Activated CD8-positive, alpha-beta memory T cell treated with anti-CD3 and anti-CD28 coated beads for 48 hours (primary cell): ENCODE measurements at places on chromosomes 1 and 21.

- no peak for DNase-seq
These were observed 45.6 kb upstream of the ACTRT2 start for GRCh38 chr1:2975466-2976179.

DNA sequence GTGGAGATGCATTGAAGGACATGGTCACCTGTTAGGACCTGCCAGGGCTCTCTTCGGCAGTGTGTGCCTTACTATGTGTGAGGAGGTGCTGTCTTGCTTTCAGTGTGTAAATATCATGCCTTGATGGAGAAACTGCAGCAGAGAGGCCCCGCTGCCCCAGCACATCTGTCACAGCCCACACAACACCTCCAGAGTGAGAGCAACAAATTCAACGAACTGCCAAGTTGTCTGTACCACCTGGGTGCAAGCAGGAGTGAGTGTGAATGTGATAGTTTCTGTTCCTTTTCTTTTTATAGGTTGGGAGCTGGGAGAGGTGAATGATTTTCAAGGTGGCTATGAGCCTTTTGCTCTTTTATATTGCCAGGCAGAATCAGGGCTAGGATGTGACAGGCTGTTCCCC is 114.6 kb upstream of the KIAA0040 start:
- DNase-seq = no peak

DNA sequence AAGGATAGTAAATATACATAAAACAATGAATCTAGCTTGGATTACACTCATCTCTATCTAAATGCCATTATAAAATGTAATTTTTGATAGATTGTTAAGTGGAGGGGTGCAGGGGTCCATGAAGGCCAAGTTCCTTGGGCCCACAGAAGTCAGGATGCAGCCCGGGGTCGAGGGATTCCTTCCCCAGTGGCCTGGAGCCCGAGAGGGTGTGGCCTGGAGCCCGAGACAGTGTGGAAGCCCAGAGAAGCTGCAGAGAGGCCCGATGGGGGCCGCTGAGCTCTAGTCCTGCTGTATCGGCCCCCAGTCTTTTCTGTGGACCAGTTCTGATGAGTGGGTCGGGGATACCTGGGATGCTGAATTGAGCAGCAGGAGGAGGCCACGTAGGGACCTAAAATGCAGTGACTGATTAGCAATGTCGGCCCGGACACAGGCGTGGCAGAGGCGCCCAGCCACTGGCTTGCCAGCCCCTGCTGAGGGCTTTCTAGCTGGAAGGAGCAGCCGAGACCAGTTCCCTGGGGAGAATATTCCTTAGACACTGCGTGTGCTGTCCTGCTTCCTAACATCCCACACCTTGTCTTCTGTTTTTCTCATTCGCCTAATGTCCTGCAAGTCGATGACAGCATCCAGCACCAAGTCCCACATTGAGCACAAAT is 38.9 kb downstream of the UMODL1 start:
- no peak for DNase-seq

DNA sequence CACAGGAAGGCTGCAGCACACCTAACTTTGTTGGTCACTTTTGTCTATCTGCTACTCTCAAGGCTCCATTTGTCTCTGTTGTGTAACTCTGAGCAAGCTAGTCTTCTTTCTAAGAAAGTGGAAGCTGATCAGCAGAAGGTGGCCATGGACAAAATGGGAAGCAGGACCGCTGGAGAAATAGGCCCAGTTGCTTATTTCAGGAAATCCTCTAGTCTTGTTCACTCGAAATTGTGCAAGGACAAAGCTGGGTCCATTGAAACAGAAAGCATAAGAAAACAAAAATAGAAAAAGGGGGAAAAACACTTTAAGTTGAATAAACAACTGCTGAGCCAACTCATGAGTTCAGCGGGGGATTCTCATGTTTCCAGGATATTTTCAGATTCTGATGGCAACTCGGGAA is 150.1 kb downstream of the PBX1 start:
- no peak for DNase-seq

DNA sequence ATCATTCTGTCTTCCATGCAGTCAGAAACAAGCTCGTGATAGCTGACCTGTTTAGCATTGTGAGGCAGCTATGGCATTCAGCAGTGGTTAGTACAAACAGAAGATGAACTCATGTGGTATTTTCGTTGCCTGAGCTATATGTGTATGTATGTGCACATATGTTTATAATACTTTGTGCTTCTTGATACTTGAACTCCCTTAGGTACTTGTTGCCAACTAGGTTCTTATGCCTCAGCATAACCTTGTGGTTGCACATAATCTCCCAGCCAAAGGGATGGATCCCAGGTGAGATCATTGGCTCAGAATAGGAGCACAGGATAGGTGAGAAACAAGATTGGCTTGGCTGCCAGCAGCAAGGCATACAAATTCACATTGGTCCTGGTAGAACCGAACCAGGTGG is 86.1 kb downstream of the VPS26C start:
- no peak for DNase-seq

GRCh38 chr1:50873458-50874187 is 86.4 kb downstream of the FAF1 start:
- peak; percentile 17 for DNase-seq

- DNase-seq = no peak
These were observed 6.3 kb upstream of the TMEM39B start for GRCh38 chr1:32066489-32066873.

GRCh38 chr1:208251911-208252835 is 8.0 kb upstream of the PLXNA2 start:
- DNase-seq = no peak

DNA sequence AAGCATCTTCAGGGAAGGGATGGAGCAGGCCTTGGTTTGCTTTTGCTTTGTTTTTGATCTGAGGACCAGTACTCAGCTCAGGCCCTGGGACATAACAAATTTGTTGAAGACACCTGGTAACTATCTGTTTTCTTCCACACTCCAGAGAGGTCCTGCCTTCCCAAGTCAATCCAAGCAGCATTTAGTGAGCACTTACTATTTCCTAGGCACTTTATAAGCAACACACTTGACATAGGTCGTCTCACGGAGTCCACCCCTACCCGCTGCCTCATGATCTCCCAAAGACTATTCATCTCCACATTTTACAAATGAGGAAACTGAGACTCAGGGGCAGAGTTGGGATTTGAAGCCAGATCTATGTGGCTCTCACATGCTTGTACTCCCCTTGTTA is 14.4 kb upstream of the EPHA2 start:
- DNase-seq = no peak

- DNase-seq = no peak
These were observed 424.6 kb upstream of the CHRM3 start for GRCh38 chr1:238961790-238962189.

GRCh38 chr1:44033756-44034155 is 2.5 kb upstream of the SLC6A9 start:
- DNase-seq = no peak

DNA sequence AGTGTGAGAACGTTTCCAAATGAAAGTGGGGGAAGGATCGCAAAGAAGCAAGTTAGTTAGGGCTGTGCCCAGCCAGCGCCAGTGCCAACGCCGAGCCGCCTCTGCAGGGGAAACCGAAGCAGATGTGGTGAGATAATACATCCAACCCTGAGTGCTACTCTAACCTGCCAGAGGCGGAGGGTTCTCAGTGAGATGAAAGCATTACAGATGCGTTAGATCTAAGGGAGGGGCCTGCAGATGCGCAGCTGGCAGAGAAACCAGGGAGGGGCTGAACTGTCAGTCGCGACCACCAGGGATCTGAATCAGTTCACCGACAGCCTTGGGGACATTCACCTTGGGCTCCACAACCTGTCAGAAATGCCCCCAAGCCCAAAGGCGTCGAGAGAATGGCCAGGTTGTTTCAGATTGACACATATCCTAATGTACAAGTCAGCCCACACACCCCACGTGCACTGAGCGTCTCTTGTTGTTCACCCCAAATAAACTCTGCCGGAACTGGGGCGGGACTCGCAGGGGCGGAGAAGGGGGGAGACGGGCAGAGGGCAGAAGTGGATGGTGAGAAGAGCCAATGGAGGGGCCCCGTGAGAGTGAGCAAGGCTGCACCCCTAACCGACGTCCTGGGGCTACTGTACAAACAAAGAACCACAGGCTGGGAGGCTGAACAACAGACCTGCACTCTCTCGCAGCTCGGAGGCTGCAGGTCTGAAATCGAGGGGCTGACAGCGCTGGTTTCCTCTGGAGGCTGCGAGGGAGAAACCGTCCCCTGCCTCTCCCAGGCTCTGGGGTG is 8.7 kb upstream of the UMODL1 start:
- peak; percentile 44 for DNase-seq

DNA sequence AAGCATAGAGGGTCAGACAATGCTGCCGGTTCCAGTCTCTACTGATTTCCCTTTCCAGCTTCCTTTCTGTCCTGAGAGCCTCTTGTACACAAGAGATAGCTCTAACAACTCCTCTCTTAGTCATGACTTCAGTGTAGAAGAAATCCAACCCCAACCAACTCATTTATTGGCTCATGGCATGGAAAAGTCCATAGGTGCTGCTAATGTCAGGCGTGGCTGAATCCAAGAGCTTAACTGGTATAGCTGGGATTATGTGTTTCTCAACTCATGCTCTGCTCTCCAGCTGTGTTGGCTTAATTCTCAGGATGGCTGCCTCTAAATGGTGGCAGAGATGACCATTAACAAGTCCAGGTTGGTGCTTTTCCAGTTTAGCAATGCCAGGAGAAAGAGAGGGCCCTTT is 12.4 kb upstream of the THRAP3 start:
- DNase-seq = no peak

GRCh38 chr1:223041481-223041880 is 101.6 kb downstream of the TLR5 start:
- DNase-seq = no peak

- no peak for DNase-seq
These were observed 77.8 kb downstream of the MAN1C1 start for GRCh38 chr1:25694167-25695007.
